ENCODE measurements at places on chromosomes 5 and 9.

DNA sequence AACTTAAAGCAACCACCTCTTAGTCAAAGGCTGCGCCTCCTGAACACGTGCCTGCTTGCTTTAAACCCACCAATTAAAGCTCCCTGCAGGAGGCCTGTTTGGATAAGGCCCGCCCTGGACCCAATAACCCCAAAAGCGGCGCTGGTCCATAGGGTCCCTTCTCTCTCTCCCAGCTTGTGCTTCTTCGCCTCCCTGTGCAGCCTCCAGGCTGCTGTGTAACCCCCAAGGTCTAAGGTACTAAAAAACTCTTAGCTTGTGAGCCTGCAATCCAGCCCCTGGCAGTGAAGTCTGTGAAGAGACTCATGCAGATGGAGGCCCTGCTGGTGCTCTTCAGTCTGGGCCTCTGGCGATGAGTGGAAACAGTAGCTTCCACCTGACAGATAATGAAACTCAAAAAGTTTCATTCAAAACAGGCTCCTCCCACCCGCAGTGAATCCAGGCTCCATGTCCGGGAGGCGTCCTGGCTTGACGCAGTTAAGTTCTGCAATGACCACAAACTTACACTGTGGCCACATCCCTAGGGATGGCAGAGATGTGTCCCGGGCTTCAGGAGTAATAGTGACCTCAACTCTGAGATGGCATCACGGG, 97.3 kb downstream of the PRRT1B start:
- DNase-seq = no peak

DNA sequence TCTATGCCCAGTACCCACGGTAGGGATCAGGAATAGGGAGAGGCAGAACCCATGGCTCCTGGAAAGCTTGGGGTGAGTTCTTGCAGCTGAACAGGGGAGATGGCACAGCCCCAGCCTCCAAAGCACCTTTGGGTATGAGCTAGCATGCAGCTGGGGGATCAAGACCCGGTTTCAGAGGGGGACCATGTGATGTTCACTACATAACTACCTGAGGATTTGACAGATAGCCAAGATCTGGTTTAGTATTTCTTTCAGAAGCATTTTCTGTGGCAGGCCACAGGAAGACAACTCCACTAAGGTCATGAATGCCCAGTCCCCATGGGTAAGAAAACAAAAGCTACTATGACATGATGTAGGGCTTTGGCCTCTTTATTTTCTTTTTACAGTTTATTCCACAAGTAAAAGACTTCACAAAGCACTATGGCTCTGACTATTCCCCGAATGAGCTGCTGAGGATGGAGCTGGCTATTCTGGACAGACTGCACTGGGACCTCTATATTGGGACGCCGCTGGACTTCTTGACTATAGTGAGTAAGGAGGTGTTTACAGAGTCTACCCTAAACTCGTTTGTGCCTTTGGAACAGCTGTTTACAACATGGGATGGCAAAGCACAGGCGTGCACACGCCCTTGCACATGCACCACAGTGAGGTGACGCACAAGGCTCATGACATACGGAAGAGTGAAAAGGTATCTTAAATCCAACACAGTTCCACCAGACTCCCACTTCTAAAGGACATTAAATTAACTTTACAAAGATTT, 3.4 kb downstream of the CCNI2 start:
- no peak for DNase-seq

DNA sequence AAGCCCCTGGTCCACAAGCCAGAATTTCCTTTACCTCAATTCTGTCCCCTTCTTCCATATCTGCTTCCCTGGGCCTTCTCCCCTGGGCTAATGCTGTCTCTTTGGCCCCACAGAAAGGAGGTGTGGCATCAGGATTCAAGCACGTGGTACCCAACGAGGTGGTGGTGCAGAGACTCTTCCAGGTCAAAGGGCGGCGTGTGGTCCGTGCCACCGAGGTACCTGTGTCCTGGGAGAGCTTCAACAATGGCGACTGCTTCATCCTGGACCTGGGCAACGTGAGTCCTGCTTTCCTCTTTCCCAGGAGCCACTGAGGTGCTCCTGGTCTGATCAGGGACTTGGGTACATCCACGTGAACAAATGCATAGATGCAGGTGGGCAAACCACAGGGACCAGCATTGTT, 42.6 kb downstream of the GSN start:
- no peak for DNase-seq

- no peak for DNase-seq
These were observed 93.3 kb downstream of the BARX1 start for GRCh38 chr9:93861736-93862358.

DNA sequence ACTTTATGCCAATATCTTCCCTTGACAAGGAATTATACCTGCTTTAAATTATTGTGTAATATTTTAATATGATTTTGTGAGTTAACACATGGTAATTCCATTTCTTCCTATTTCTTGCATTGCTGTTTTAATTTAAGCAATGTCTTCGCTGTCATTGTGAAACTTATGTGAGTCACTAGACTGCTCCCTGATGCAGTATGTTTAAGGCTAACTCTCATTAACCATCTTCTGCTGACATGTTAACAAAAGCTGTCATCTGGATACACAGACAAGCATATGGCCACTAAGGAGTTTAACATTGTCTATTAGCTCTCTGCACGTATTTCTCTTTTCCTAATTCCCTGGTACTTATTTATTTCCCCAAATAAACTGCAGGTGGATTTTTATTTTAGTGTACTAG, 980.8 kb upstream of the CTNND2 start:
- no peak for DNase-seq

DNA sequence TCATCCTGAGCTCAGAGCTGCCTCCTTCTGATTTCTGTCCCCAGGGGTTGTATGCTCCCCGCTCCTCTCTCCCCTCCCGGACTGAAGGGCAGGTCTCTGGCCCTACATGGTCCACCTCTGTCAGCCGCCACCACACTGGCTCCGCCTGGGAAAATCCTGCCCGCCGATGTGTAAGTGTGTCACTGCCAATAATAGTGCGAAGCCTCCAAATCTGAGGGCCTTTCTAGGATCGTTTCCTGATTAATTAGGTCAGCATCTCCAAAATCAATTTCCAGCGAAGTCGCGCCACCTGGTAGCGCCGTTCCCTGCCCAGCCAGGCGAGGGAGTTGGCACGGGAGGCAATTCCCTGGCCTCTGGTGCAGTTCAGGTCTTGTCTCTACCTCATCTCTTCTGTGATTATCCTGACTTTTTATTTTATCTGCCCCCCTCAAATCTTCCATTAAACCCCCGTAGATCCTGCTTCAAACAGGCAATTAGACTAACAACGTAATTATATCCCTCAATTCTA, 73.5 kb downstream of the ZNF618 start:
- DNase-seq = no peak

GRCh38 chr5:79333852-79334557, 98.1 kb downstream of the JMY start:
- no peak for DNase-seq
